ENCODE measurements at places on chromosomes 16 and 17.

DNA sequence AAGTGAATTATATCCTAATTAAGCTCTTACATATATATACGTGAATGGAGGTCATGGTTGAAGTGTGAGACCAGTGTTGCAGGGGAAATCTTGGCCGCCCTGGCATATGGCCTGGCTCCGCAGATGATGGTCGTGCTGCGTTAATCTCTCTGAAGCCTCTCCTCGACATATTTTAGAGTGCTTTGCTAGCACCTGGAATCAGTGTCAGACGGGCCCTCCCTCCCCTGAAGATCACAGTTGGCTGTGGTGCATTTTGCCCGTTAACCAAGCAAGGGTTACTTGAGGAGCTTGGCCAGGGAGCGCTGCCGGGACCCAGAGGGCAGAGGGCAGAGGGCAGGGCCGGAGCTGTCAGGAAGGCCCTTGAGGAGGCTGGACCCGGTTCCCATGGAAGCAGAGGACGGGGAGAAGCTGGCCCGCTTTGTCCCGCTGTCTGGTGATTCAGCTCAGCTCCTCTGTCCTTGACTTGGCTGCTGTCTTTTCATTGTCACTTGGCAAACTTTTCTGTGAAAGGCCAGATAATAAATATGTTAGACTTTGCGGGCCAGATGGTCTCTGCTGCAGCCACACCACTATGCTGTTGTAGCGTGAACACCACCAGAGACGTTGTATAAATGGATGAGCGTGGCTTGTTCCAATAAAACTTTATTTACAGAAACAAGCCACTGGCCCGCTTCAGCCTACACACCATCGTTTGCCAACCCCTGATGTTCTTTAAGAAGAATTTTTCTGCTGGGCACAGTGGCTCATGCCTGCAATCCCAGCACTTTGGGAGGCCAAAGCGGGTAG lies 32.3 kb downstream of the CIBAR2 start:
- DNase-seq = no peak

DNA sequence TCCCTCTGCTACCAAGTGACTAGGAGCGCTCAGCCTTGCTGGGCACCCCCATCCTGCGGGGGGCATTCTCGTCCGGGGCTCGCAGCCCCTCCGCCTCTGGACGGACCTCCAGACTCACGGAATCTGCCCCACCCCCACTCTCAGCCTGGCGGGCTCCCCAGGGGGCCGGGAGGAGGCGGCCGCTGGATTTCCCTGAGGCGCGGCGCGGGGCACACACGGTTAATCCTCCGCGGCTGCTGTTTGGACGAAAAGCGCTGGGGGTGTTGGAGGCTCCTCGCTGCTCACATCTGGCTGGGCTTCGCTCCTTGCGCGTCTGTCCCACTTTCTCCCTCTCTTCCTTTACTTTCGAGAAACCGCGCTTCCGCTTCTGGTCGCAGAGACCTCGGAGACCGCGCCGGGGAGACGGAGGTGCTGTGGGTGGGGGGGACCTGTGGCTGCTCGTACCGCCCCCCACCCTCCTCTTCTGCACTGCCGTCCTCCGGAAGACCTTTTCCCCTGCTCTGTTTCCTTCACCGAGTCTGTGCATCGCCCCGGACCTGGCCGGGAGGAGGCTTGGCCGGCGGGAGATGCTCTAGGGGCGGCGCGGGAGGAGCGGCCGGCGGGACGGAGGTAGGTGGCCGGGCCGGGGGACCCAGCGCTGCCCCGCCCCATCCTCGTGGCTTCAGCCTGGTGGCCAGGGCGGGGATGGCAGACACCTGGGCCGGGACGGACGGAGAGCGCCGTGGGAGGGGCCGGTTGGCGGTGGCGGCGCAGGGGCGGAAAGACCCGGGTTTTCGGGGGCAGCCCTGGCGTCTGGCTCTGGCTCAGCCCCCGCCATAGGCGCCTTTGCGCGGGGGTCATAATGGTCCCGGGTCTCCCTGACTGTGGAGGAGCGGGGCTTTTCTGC lies at the start of gene C1QTNF1:
TSS of gene C1QTNF1 (plus strand) at position 284 of the 886 bp plus-strand sequence. CDS start 19,800 bp downstream, outside the sequence.
- DNase-seq = no peak

DNA sequence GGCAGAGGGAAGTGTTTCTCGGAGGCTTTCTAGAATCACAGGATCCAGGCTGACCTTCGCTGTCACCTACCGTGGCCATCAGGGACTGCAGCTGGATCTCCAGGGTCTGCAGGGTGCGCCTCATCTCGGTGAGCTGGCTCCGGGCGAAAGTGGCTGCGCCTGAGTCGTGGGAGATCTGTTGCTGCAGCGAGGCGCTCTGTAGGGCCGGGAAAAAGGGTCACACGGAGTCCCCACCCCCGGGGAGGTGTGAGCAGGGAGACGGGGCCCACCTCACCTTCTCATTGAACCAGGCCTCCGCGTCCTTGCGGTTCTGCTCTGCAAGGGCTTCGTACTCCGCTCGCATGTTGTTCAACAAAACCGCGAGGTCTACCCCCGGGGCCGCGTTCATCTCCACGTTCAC lies 2.9 kb downstream of the KRT28 start:
- DNase-seq = no peak

GRCh38 chr17:1709971-1710806 lies at the start of gene TLCD2:
Gene TLCD2 (minus strand): TSS chr17:1710377. CDS start chr17:1710242, 135 bp downstream.
- DNase-seq = no peak

- DNase-seq = no peak
Observed at GRCh38 chr17:66425756-66426396, 123.5 kb downstream of the PRKCA start.

GRCh38 chr17:63753215-63753614 lies 11.6 kb upstream of the STRADA start:
- DNase-seq = no peak

DNA sequence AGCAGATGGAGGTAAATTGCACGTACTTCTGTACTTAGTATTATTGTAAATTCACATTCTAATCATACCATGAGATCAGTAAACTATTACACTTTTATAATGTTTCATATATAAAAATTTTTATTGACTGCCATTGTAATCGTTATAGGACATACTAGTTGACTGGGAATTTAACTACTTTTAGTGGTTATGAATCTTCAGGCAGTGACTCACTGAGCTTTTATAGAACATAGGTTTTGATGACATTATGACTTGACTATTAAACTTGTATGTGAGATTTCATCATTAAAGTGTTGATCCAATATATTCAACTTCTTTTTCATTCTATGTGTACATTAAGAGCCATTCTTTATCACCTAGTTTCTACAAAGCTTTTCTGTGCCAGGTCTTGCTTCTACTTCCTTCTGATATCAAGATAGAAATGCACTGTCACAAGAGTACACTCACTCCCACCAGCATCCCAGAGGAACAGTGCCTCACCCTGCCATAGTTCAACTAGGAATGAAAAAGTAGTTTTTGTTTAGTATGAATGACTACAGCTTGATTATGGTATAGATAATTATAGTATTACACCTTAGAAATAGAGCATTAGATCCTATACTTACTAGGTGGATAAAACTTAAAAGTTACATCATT lies 142.4 kb upstream of the RBL2 start:
- DNase-seq = no peak

- no peak for DNase-seq
Observed at GRCh38 chr16:2335286-2335895, 5.1 kb downstream of the ABCA3 start.

DNA sequence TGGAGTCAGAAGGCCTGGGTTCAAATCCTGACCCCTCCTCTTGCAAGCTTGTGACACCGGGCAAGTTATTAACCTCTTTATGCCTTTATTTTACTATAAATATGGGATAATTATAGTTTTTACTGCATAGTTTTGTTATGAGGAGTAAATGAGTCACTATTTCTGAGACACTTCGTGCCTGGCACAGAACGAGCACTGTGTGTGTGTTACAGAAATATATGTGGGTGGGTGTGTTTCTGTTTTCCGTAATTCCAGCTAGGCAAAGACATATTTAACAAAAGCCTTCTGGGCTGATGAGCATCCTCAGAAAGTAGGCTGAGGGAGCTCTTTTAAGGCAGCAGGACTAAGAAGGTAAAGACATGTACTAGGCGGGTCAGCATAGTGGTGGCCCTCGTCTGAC lies 417.9 kb downstream of the MAF start:
- DNase-seq = no peak

DNA sequence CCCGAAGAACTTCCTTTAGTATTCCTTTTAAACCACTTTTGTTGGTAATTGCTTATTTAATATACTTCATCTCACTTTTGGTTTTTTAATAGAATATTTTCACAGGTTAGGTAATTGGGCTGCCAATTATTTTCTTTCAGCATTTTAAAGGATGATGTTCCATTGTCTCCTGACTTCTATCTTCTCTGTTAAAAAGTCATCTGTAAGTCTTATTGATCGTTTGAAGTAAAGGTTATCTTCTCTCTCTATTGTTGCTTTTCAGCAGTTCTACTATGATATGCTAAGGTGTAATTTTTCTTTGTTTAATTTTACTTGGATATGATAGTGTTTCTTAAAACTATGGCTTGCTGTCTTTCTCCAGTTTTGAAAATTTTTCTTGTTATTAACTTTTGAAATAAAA lies 307.5 kb downstream of the MAP2K4 start:
- DNase-seq = no peak

DNA sequence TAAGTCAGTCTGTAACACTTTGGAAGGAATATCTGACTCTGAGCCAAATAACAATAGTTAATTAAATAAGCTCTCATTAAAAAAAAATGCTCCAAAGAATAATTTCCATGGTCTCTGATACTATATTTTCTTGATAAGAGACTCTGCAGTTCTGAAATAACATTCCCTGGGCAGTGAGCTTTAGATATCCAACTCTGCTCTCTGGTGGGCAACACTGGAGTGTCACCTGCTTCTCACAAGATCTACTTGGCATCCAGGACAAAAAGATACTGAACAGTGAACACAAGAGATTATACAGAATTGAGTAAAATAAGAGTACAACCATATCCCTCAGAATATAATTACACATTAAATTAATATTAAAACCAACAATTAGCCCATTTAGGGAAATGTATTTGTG lies 13.7 kb downstream of the BLMH start:
- DNase-seq = peak; percentile 16

- no peak for DNase-seq
Observed at GRCh38 chr16:85543536-85543935, 69.6 kb upstream of the GSE1 start.

- DNase-seq = no peak
Observed at GRCh38 chr16:86292171-86292775, 218.1 kb upstream of the FOXF1 start.

DNA sequence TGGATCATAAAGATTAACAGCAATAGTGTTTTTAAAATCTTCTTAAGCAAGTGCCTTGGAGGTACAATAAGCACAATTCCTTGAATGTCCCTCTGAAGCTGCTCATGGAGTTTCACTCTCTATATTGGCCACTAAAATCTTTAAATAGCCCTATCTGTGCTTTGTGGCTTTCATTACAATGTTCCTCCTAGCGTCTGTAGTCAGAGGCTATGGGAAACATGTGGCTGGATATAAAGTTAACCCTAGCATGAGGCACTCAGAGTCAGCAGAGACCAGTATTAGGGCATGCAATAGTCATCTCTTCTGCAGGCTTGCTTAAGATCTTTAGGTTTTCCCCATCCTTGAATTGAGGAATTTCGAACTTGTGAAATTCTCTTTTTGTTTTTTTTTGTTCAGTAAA lies 668.2 kb downstream of the CDH11 start:
- DNase-seq = no peak

GRCh38 chr17:27530764-27531391 lies 74.6 kb downstream of the KSR1 start:
- DNase-seq = no peak

GRCh38 chr17:16506188-16506587 lies 14.2 kb upstream of the LRRC75A start:
- no peak for DNase-seq

DNA sequence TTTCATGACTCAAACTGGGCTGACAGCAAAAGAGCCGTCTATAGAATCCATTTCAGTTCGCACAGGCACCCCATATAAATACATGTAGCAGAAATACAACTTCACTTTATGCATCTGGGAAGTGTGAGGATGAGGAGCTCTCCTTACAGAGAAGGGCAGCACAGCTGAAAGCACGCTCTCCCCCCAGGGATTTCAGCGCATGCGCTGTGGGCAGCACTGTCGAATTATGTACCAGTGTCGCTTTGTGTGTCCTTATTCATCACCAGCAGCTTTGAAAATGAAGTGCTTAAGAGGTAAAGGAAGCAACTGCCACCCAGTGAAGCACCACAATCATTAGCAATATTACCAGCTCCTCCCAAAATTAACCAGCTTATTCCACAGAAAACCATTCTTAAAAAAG lies 39.9 kb downstream of the CEP95 start:
- DNase-seq = no peak

DNA sequence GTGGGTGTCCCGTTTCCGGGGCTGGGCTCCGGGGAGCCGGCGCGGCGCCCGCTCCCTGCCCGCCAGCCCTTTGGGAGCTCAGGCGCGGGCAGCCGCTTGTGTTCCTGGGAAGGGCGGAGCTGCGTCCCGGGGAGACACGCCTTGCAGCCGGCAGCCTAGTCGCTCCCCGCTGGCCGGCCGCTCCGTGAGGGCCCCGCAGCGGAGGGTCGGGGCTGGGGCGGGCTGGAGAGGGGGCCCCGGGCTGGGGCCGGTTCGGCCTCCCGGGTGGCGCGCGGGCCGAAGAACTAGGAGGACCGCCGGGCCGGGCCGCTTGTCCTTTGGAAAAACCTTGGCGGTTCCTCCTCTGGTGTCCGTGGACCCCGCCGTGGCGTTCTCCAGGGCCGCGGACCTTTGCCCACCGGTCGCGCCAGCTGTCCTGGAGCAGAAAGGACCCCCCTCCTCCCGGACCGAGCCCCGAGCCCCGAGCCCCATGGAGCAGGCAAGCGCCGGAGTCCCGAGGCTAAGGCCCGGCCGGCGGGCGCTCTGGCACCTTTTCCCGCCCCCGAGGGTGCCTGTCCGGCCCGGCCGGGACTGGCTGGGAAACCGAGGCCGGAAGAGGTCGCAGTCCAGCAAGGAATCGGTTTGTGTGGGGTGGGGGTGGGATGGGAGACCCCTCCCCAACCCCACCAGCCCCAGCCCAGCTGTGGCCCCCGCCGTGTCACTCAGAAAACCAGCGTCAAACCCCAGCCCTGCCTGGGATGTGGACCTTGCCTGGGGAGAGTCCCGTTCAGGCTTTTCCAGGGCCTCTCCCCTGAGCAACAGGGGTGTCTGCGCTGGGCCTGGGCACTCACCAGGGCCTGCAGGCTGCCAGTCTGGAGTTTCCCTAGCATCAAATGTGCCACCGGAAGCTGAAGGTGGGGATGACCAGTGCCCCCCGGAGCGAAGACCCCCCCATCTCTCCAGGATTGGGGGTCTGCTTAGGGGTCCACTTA lies 6.8 kb upstream of the TBC1D3B start:
- DNase-seq = peak; percentile 58

- no peak for DNase-seq
Observed at GRCh38 chr17:19787733-19788357, 39.7 kb upstream of the ALDH3A1 start.

DNA sequence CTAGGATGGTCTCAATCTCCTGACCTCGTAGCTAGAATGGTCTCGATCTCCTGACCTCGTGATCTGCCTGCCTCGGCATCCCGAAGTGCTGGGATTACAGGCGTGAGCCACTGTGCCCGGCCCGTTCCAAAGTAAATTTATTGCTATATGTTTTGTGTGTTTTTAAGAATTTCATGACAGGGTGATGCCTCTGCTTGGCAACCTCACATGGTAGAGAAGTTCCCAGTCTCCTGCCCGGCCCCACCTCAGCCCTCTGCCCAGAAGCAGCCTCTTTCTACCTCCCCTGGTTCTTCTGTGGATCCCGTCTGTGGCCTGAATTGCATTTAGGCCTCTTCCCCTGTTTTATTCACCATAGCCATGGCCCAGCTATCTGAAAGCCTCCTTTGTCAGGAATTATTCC lies 55.0 kb downstream of the B9D1 start:
- DNase-seq = no peak

- DNase-seq = no peak
Observed at GRCh38 chr16:78035012-78035411, 12.7 kb downstream of the CLEC3A start.

All from kidney capillary endothelial cell (primary cell).